ENCODE measurements at places on chromosomes 12 and 14.

- DNase-seq = no peak
Observed at GRCh38 chr12:93968536-93969285, 179.7 kb upstream of the PLXNC1 start.

DNA sequence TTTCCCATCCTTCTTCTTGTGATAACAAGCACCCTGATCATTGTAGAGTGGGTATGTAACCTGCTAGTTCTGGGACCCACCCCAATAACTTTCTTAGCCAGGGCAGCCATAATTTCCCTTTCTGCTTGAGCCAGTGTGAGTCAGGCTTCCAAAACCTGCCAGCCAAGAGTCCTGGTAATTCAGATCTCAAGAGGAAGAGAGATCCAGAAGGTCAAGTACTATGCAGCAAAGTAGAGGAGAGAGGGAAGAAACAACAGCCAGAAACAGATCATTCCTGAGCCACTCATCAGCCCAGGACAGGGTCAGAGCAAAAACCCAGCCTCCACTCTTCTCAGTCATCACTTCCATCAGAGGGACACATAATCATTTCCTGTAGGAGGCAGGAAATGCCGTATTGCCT lies 182.0 kb downstream of the DICER1 start:
- no peak for DNase-seq

- DNase-seq = no peak
Observed at GRCh38 chr12:51548241-51548640, 42.8 kb upstream of the SCN8A start.

DNA sequence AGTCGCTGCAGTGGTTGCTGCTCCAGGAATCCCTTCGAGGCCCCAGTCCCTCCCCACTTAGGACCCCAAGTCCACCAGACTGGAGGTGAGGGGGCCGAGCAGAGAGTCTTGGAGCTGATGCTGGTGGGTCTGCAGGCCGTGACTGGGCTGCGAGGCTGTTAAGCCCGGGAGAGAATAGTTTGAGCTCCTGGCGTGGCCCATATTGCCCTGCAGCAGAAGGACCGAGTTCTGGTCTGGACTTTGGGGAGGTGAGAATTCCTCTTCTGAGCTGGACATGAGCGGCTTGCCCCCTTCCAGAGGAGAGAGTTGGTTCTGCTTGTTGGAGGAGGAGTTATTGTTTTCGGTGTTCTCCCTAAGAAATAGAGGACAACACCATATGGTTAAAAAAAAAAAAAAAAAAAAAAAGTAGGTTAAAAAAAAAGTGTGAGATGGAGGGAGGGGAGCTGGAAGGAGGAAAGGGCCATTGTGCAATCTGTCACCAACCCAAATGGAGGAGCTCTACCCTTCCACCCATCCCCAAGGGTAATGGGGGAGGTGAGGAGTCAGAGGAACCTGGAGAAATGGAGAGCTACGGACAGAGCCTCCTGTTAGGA lies 3.0 kb downstream of the SIX1 start:
- DNase-seq = peak; percentile 53

- DNase-seq = no peak
Observed at GRCh38 chr12:53514628-53515290, 7.5 kb upstream of the NPFF start.

GRCh38 chr14:94823556-94824341 lies 53.8 kb upstream of the GSC start:
- DNase-seq = peak; percentile 6

DNA sequence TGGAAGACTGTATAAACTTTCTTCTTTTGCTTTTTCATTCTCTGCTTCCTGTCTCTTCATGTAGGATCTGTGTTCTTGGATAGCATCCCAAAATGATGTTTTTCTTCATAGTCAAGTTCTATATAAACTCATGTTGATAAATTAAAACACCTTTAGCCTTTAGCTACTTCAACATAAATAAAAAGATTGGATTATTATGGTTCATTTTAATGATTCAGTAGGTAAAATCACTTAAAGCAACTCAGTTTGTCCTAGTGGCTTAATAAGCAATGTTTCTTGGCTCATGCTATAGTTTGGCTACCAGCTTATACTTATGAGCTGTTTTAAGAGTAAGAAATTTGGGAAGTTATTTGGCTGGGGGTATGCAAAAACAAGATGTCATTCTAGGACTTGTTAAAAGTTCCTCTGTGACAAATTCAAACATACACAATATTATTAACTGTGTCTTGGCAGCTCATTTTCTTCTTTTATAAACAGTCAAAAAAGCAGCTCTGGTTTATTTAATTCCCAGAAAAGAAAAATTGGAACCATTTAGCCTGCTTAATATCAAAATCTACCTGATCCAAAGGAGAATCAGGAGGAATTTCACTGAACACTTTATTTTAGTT lies 111.4 kb downstream of the TMTC3 start:
- peak; percentile 13 for DNase-seq

- no peak for DNase-seq
Observed at GRCh38 chr14:52329678-52330369, 15.7 kb downstream of the PTGER2 start.

GRCh38 chr12:49347311-49348193 lies 864 bp downstream of the DNAJC22 start:
- DNase-seq = peak; percentile 96

DNA sequence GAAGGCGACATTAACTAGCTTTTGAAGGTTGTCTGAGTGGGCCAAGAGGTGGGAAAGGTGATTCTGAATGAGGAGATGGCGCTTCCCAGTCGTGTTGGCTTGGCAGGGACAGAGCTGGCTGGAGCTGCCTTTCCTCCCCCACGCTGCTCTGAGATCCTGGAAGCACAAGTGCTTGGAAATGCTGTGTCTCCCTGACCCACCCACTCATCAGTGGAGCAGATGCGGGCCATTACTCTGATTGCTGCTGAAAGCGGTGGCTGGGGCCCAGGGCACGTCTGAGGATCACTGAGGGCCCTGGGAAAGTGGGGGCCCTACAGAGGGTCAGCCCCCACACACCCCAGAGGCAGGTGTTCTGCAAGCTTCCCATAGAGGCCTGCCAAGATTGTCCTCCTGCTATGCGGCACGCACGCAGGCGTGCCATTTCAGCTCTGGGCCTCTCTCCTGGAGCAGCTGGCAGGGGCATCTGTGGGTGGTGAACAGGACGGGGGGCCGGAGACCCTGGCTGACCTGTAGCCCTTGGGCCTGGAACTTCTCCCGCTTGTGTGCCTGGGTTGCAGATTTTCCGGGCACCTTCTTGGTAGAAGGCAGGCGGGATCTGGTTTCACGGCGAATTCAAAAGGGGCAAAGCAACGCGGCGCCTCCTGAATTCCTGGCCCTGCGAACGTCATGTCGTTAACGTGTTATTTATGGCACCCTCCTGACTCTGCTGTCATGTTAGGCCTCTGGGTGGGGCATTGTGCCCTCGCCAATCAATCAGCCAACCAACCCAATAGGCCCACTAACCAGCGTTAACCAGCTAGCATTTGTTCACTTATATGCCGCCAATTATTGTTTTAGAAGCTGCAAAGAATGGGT lies 133.8 kb upstream of the TBX3 start:
- DNase-seq = no peak

DNA sequence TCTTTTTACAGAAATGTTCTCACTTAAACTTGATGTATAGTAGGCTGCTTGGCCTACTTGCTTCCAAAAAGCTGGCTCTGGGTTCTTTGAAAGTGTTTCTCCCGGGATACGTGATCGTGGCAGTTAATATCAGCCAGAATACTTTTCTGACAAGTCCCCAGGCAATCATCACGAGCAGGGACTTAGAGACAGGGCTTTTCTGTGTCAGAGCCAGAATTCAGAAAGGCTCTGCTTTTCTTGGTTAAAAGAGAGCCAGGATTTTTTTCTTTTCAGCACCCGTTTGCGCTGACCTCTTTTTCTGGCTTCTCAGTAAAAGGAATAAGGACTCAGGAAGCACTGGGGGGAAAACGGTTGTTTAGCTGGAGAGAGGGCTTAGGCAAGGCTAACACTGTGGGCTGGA lies 57.8 kb upstream of the ARHGAP5 start:
- no peak for DNase-seq

DNA sequence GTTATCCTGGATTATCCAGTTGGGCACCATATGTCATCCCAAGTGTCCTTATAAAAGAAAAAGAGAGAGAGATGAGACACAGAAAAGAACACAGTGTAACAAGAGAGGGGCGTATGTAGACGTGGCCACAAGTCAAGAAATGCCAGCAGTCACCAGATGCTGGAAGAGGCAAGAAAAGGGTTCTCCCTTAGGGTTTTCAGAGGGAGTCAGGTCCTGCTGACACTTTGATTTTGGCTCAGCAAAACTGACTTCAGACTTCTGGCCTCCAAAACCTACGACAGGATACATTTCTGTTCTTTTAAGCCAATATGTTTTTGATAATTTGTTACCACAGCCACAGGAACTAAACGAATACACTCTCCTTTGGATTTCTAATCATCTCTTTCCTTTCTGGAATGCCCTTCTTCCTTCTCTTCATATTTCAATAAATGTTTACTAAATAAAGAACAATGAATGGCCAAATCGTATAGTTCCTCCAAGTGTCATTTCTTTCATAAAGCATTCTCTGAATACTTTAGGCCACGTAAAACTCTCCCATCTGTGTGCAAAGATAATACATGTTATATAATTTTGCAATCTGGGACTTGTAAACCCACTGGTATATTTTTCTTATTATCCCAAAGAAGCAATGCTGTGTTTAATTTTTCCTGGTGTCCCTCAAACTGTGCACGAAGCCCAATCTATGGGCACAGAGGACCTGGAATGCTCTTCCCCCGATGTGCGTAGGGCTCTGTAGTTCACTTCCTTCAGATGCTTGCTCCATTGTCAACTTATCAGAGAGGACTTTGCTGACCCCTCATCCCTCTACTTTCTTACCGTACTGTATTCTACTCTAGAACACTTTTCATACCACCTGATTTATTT lies 303.6 kb downstream of the CEP128 start:
- peak; percentile 49 for DNase-seq

- no peak for DNase-seq
Observed at GRCh38 chr14:93824518-93825234, 36.4 kb upstream of the PRIMA1 start.

DNA sequence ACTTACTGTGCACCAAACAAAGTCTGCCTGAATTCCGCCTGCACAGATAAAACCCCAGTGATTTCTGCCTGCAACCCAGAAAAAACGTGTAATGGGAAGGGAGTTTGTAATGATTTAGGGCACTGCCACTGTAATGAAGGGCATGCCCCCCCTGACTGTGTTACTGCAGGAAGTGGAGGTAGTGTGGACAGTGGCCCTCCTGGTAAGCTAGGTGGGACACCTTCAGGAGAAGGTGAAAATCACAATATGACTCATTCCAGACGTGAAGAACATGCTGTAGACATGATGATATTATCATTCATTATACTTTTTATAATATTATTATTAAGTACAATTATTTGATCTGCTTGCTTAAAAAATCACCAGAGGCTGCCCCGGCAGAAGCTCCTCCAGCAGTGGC lies 59.2 kb downstream of the MAPKAPK5 start:
- DNase-seq = no peak

GRCh38 chr14:103313704-103314103 lies 20.3 kb upstream of the EIF5 start:
- no peak for DNase-seq

DNA sequence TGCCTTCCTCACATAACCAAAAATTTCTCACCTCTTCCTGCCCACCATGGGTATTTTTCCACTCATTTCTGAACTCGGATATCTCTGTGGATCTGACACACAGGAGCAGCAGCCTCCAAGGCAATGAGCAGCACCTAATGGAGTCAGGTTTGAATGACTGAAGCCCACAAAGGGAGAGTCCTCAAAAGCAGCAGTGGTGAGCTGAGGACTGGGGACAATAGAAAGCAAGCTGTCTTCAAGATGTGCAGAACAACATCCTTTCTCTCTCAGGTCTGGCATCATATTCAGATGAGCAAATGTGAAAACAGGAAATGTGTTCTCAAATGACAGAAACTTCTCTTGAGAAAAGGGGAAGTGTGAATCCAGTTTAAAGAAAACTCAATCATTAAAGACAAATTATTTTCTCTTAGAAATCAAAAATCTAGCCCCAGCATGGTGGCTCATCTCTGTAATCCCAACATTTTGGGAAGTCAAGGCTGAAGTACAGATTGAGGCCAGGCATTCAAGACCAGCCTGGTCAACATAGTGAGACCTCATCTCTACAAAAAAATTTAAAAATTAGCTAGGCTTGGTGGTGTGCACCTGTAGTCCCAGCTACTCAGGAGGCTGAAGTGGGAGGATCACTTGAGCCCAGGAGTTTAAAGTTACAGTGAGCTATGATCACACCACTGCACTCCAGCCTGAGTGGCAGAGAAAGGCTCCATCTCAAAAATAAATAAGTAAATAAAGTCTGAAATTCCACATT lies 54.2 kb downstream of the C12orf42 start:
- DNase-seq = no peak

DNA sequence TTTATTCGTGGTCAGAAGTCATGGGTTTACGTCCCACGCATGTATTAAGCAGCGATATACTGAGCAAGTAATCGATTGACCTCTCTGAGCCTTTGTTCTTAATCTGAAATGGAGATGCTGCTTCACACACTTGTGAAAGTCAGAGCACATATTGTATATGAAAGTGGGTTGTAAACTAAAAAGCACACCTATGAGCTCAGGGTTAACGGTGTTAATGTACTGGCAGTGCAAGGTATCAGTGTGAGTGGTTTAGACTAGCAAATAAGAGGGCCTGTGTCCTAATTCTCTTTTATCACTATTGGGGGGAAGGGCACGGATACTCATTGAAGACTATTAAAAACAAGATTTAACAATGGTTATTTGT lies 676 bp downstream of the MRPL42 start:
- DNase-seq = peak; percentile 2

GRCh38 chr14:68651075-68651474 lies 141.8 kb downstream of the ZFP36L1 start:
- DNase-seq = no peak

GRCh38 chr12:121911824-121912585 lies 6.4 kb upstream of the CFAP251 start:
- no peak for DNase-seq

DNA sequence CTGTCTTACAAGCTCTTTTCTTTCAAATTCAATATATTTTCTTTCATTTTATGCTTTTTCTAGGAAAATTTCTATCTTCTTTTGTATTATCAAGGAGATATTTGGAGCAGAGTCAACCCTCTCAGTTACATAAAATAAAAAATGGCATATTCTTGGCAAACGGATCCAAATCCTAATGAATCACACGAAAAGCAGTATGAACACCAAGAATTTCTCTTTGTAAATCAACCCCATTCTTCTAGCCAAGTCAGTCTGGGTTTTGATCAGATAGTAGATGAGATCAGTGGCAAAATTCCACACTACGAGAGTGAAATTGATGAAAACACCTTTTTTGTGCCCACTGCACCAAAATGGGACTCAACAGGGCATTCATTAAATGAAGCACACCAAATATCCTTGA lies 20.6 kb downstream of the PIK3C2G start:
- DNase-seq = no peak

GRCh38 chr14:34640826-34641225 lies 10.9 kb upstream of the SNX6 start:
- DNase-seq = no peak

- no peak for DNase-seq
Observed at GRCh38 chr12:11667171-11667570, 17.7 kb downstream of the ETV6 start.

GRCh38 chr12:79662046-79662811 lies 28.5 kb downstream of the PAWR start:
- DNase-seq = peak; percentile 45
